Stimulated activated CD8-positive, alpha-beta memory T cell treated with anti-CD3 and anti-CD28 coated beads, Interleukin-7, amount 100 ng/mL, for 1 hour (primary cell): ENCODE measurements at places on chromosomes 6 and 20.

DNA sequence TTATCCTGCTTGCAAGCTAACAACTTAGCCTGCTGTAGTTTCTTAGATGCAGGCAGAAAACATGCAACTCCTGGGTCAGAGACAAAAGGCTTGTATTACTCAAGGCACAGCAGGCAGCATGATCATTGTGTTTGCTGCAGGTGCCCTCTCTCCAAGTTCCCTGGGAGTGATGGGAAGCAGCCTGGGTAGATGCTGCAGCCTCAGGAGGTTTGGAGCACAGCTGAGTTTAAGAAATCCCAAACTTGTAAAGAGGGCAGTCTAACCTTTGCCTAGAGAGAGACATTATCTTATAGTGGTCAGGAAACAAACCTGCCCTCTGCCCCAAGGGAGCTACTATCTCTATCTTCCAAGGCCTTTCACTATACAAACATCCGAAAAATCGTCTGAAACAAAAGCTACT lies 61.1 kb downstream of the PFDN4 start:
- no peak for DNase-seq

GRCh38 chr20:19913927-19914614 lies 103.1 kb upstream of the NAA20 start:
- DNase-seq, result no peak

DNA sequence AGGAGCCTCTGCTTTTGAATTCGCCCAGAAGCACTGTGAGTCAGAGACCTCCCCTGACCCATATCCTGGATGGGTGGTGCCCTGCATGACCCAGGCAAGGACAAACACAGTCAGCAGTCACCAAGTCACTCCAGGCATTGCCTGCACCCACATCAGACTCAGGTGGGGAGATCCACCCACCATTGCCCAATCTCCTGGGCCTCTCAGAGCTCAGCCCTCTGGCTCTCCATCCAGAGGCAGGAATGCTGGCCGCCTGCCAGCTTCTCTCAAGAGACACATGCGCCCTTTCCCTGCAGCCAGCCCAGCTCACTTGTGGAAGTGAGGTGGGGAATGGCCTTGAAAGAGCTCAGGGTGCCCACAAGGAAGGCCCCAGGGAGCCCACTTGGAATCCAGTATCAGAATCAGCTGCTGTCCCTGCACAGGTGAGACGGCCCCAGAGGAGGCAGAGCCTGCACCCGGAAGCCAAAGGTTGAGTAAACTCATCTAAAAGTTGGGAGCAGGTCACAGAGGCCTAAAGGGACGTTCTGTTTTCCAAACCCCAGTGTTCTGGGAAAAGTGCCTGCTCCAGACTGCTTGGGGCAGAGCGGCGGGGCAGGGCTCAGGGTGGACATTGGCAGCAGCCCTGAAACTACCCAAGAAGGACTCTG lies 129.8 kb downstream of the PREX1 start:
- no peak for DNase-seq

- DNase-seq, result peak; percentile 13
Measured at GRCh38 chr20:62501801-62502495, 26.2 kb upstream of the GATA5 start.

DNA sequence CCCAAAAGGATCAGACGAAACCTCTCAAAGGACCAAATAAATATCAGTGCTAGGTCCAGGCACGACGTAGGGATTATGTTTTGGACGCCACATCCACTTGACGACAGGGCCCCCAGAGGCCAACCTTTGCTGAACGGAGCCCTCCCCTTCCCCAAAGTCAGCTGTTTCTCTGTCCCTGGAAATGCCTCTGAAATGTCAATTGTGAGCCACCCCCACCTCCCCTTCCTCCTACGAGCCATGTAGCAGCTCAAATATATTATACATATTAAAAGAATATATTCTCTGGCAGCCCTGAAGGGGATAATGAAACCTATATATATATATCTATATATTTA lies 39.6 kb upstream of the BLCAP start:
- no peak for DNase-seq

DNA sequence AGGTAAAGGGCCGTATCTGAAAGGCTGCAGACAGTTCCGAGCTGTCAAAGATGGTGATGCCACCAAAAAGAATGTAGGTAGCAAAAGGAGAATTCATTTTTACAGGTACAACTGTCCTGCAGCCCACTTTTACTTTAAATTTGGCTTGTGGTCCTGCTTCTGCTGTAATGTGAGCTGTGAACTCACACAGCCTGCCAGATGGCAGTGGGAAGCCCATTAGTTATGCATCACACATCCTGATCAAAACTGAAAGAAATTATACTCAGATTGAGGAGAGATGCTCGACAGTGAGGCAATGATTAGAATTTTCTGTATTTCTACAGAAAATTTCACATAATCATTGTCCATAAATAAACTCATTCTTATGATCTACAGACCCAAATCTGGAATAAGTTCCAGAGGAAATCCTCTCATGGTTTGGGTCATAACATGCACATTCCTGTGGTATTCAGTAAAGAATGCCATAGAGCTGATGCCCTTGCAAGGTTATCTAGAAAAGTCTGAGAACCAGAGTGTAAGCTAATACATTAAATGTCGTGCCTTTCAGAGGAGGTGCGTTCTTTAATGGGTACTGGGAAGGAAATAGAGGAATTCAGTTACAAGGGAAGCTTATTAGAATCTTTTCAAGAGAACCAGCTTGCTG lies 23.9 kb upstream of the E2F3 start:
- no peak for DNase-seq

DNA sequence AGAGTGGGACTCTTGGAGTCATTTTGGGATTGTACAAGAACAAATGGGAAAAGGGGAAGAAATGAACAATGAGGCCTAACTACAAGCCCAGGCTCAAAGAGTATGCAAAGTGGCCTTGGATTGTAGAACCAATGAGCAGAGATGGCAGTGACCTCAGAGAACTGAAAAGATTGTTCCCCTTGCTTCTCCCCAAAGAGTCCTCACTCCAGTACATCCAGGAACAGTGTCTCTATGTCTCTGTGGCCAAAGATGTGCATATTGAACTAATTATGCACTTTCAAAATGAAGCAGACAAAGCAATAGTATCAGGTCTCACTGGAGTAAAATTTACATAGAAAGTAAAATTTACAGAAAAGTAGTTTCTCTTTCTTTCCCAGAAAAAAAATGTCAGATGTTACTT lies 81.0 kb downstream of the SMLR1 start:
- no peak for DNase-seq

DNA sequence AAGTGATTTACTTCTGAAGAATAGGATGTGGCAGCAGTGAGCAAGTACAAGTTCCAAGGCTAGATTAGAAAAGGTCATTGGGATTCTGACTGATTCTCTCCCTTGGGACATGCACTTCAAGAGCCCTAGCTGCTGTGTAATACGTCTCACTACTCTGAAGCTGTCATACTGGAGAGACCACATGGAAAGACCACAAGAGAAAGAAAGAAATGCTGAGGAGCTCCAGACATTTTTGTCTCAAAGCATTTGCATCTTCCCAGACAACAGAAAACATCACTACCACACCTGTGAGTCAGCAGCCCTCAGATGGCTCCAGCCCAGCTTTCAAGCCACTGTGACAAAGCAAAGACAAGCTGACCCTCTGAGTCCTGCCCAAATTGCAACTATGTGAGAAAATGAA lies 20.7 kb downstream of the TENT5A start:
- no peak for DNase-seq

DNA sequence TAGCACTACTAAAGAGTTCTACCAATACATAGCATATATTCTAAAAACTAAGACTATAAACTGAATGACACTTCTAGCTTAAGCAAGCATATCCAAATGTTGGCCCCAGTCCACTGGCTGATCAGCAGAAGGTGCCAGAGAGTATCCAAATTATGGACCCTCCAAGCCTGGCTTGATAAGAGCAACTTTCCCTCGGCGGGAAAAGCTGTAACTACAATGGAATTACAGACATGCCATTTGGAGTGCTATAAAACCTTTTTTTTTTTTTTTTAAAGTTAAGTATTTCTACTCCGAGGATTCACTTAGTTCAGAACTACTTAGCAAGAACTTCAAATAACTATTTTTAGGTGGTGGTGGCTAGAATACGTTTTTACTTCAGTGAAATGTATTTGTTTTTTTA lies 94.6 kb downstream of the EPB41L2 start:
- DNase-seq, result no peak

- DNase-seq, result no peak
Measured at GRCh38 chr20:63372971-63373885, 12.1 kb upstream of the CHRNA4 start.

DNA sequence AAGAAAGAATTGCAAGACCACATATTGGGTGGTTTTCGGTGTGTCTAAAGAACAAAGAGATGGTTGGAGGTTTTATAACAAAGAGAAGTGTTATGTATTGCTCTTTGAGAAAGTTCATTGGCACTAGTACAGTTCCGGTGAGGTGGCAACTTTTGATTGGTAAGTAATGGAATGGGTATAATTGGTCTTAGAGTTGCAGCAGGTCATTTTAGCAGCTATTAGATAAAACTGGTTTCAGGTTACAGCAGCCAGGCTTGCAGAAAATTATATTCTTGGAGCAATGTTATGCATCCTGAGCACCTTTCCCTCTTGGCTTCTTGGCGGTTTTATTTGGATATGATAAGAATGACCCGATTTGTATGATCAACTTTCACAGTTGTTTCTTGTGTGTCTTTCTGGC lies 12.3 kb upstream of the SSTR4 start:
- DNase-seq, result no peak

DNA sequence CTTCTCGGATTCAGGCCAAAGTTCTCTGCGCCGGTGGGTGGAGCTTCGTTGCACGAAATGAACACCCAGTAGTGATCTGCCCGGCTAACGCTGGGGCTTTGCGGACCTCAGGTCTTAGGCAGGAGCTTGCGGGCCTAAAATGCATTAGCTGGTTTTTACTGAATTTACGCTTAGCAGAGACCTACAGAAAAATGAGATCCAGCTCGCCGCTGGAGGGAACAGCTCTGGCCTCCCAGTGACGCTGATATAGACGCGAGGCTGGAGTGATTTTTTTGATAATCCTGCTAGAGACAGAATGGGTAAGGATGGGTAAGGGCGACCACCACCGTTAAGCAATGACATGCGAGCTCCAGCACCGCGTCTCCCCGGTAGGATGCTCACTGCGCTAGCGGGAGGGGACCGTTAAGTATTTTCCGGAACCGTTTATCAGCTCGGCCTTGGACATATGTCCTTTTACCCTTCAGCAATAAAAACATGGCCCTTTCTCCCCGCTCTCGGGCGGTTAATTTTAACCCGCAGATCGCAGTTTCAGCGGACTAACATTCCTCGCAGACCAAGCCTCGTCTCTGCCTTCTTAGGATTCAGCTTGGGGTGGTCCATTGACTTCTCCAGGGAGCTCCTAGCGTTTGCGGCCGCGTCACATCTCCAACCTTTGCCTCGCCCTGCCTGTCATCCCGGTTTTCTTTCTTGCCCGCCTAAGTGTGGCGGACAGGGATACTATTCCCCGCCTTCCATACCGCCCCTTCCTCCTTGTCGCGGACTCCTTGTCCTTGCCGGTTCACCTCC lies 109.3 kb downstream of the GPX5 start:
- DNase-seq, result no peak

DNA sequence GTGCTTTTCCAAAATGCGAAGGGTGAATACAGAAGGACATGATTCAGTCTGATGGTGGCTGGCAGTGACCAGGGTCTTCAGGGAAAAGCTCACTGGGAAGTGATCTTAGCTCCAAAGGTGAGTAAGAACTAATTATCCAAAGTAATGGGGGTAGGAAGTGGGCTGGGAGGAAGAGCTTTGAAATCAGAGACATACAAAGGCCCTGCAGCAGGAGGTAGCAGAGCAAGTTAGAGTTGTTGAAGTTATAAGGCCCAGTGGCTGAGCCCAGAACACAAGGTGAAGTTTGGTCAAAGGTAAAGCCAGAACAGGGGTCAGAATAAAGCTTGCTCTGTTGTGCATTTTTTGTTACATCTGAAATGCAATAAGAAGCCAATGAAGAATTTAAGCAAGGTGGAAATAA lies 81.2 kb downstream of the PLCB1 start:
- no peak for DNase-seq

DNA sequence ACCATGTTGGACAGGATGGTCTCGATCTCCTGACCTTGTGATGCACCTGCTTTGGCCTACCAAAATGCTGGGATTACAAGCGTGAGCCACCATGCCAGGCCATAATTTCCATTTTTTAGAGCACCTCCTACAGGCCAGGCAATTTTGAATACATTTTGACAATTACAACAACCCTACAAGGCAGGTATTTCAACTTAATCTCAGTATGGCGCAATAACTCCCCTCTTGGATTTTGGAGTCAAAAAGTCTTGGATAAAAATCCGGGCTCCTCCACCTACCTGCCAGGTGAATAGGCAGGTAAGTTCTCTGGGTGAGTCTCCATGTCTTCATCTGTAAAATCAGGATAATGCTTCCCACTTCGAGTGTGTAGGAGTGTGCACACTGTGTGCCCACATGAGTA lies 39.5 kb upstream of the TFAP2C start:
- DNase-seq, result no peak

- no peak for DNase-seq
Measured at GRCh38 chr6:128725271-128726233, 157.4 kb upstream of the LAMA2 start.

DNA sequence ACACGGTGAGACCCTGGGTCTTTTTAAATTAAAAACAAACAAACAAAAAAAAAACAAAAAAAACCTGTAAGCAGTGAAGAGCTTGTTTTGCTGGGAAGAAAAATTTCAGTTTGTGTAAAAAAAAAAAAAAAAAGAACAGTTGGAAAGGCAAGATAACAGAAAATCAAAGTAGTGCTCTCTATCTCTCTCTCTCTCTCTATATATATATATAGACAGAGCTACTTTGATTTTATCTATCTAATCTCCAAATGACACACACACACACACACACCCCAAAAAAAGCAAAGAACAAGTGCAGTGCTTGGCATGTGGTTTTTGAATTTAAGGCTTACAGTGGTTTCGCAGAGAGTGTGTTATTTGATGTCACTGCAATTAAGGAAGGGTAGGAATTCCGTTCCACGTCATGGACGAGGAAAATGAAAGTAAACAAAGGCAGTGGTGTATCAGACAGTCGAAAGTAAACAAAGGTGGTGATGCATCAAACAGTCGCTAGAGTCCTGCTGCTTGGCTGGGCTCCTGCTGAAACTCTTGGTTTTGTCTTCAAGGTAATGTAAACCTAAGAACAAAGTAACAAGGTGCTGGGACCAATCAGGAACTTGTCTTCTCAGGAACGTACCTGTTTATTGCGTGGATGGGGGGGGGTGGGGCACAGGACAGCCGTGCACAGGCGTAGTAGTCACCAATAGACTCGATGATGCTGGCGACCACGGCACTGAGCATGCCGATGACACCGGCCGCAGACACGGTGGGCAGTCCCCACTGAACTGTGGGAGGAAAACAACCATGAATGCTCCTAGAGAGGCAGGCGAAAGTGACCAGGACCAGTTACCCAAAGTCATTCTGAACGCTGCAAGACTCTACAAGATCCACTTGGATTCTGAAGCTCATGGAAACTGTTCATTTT lies 131.8 kb downstream of the SLC23A2 start:
- no peak for DNase-seq

- DNase-seq, result no peak
Measured at GRCh38 chr20:2088891-2089290, 12.7 kb upstream of the STK35 start.

- no peak for DNase-seq
Measured at GRCh38 chr20:36017048-36017951, 48.9 kb downstream of the CNBD2 start.
